Right ventricle myocardium superior (tissue), 1 donor: ENCODE measurements at places on chromosomes 6 and 20. TPM values are rescaled to one million over a fixed set of nuclear protein-coding genes. Genes with fewer than 3 reads are reported as not detected.
A peak's percentile ranks its signal among the peaks of the same experiment; 100 is the strongest.

GRCh38 chr6:142146828-142147662 lies at the start of the genes NMBR and VTA1:
Gene NMBR, minus strand, starts transcription at chr6:142147122. Its CDS starts 58,464 bp downstream, at chr6:142088658.
Gene VTA1, plus strand, starts transcription at chr6:142147263. Its CDS starts 25 bp downstream, at chr6:142147288.
- DNase-seq = peak; percentile 97

DNA sequence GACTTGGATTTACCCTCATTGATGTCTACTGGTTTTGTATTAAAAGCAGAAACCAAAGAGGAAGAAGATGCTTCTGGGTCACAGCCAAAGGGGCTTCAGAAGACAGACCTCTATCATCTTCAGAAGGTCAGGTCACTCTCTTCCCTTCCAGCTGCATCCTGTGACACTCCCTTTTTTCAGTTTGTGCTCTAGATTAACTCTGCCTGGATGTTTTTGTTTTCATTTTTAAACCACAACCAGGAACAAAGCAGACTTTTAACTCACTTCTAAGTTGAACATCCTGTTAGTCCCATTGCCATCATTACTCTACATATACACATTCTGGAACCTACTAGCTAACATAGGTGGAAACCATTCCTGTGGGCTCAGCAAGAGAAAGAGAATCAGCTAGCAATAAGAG lies 45.2 kb downstream of the AKIRIN2 start:
- DNase-seq = no peak

GRCh38 chr6:165231581-165232561 lies 77.5 kb downstream of the C6orf118 start:
- no peak for DNase-seq

GRCh38 chr6:44049163-44049988 lies 77.9 kb downstream of the MRPL14 start:
- no peak for DNase-seq

DNA sequence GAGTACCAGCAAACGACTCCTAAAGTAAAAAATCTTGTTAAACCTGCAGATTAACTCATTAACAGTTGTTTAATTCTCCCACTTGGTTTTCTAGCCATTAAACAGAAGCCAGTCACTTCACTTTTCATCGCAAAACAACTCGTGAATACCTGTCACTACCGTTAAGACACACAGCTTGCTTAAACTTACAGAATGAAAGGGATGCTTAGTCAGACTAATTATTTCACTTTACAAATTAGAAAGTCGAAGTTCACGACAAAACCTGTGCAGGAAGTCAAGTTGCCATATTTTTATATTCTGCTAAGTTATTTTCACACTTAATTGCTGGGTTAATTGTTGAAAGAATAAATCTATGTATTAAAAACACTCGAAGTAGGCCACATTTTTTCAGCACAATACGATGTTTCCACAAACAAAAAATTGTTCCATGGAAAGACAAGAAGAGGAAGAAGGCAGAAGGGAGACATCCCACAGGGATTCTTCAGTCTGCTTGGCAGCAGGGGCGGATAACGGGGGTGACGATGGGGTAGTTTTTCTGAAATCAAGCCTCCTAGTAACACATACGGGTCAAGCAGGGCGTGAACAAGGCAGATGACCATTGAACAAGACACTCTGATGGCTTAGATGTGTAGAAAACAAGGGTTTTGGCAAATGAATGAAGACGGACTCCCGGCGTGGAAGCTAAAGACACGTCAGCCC lies 933 bp downstream of the SSR1 start:
- DNase-seq = no peak

- DNase-seq = no peak
These were observed 21.9 kb upstream of the STX16 start for GRCh38 chr20:58629215-58629580.

DNA sequence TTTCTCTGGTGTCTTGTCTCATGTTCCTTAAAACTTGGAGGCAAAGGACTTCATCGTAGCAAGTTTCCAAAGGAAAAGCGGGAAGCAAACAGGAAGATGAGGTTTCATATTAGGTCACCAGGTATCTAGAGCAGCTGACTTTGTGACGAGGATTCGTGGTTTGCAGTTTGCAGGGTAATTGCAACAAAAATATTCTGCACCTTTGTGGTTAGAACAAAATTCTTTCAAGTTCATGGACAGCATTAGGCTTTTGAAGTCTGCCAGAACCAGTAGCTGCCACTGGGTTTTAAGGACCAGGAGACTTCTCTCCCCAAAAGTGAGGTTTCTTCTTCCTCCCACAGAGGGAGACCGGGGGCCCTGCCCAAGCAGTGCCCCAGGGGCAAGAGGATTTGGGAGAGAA lies 63.4 kb downstream of the RPP40 start:
- no peak for DNase-seq

- DNase-seq = no peak
These were observed 34.3 kb upstream of the QKI start for GRCh38 chr6:163380216-163380615.

DNA sequence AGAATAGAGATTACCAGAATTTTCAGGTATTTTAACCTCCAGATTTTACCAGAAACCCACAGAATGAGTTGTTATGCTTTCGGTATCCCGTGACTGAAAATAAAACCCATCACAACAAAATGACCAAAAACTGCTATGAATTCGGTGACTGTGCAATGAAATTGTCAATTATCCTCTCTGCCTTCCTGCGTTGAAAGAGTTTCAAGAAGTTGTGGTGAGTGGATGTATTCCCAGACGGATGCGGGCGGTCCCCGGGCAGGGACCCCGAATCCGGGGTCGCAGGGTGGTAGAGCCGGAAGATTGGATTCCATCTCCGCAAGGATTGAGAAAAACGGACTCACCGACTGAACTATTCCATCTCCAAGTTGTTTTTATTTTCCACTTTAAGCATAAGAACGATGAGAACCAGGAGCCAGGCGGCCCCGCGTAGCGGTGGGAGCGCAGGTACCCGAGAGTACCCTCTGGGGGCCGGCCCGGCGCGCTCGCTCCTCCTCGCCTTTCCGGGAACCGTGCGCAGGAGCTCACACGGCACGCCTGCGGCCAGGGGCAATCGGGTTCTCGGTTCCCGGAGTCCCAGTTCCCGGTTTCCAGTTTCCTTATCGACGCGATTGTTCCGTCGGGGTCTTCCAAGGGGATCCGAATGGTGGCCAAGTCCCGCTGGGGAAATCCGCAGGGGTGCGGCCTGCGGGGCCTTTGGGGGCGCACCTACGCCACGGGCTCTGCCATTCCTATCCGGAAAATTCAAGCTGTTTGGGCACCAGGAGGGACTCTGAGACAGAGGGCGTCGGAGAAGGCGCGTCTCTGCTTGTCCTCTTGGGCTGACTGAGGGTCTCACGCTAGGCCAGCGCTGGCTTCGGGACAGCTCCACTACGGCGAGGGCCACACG lies 104.9 kb upstream of the PRDM1 start:
- peak; percentile 43 for DNase-seq

DNA sequence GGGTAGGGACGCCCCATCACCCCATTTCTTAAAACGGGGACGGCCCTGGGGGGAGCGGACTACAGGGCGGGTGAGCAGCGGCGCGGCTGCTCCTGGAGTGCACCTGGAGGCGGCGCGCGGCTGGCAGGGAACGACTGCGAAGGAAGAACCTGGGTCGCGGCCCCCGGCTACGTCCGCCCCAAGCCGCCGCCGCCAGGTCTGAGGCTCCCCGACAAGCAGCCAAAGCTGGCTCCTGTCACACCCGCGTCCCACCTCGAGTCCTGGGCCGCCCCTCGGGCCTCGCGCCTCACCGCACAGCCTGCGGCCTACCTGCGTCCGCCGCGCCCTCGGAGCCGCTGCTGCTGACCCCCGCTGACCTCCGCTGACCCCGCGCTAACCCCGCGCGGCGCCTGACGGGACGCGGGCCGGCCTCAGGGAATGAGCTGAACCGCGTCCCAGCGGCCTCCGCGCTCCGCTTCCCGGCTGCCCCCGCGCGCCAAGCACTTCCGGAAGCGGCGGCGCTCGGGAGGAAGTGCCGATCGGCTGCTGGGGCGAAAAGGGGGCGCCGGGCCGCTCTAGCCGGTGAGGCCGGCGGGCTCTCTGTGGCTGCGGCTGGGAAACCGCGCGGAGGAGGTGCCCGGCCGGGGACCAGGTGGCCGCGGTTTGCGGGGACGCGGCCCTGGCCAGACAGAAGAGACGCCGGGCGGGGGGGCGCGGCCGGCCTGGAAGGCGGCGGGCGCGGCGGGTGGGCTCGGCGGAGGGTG lies at the start of the genes ARFRP1 and ZGPAT:
ARFRP1 (minus strand) TSS at position 419 of the 743 bp plus-strand sequence. CDS start 885 bp downstream, outside the sequence.
ZGPAT (plus strand) TSS at position 482 of the 743 bp plus-strand sequence. CDS start 542 bp downstream, outside the sequence.
- peak; percentile 95 for DNase-seq

DNA sequence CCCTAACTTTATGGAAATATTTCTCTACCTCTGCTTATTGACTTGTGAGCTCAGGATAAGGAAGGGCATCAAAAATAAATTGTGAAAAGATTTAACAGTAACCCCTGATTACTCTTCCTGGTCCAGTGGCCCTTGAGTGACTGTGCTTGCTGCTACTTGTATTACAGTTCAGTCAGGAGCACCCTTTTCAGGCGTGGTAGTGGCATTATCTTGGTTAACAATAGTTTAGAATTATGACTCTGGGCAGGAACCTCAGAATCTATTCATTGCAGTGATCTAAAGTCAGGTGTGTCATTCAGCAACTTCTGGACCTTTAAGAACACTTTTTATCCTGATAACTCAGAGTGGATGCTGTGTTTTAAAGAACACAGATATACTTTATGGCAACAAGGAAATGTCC lies 43.4 kb downstream of the FAM135A start:
- DNase-seq = no peak

The PPP1R18 gene
- total RNA-seq = 13.4 TPM

The CDSN gene
- total RNA-seq = not detected

The SYS1 gene
- total RNA-seq = 25.3 TPM

The SEMG1 gene
- not detected for total RNA-seq

The MAS1 gene
- total RNA-seq = not detected

The WFDC10B gene
- total RNA-seq = not detected

The SIRPB2 gene
- total RNA-seq = 3.1 TPM

The EBF4 gene
- 2.9 TPM for total RNA-seq

The EEF1A2 gene
- total RNA-seq = 1,229 TPM

The BPIFB2 gene
- not detected for total RNA-seq

The BFSP1 gene
- 0.73 TPM for total RNA-seq

The SCRT2 gene
- total RNA-seq = not detected
